ENCODE measurements at places on chromosomes 13 and 19.

DNA sequence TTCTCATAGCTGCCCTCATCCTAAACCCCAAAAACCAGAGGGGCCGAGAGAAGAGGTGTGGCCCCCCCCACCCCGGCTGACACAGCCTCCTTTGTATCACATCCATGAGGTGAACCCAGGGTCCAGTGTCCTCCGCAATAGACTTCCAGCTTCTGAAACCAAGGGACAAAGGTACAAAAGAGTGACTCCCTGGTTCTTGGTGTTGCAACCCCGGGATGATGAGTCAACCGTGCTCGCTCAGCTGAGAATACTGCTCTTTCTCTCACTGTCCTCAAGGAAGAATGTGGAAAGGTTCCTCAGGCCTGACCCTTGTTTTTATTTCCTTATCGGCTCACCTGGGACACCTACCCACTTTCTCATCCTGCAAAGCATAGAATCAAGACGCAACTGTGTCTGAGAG, 5.5 kb downstream of the SLC15A1 start:
- no peak for DNase-seq

DNA sequence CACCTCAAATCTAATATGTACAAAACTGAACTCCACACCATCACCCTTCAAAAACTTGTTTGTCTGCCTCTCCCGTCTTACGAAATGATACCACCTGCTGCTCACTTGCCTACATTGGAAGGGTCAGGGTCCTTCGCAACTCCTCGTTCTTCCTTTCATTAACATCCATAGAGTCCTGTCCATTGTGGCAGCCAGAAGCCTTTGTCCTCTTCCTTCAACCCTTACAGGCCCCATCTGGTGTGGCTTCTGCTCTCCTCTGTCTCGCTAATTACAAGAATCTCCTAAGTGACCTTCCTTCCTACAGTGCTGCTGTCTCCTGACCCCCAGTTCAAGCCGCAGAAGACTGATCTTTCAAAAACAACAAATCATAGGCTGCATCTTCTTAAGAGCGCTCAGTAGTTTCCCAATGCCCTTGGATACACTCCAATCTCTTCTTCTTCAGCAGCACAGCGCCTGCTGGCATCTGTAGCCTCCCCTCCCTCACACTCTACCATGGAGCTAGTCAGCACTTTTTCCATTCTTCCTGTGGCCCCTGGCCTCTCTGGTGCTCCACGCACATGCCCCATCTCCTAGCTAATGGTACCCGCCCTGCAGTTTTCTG, 382.7 kb downstream of the LIG4 start:
- no peak for DNase-seq

GRCh38 chr13:75929076-75929475, 292.9 kb downstream of the LMO7 start:
- no peak for DNase-seq

DNA sequence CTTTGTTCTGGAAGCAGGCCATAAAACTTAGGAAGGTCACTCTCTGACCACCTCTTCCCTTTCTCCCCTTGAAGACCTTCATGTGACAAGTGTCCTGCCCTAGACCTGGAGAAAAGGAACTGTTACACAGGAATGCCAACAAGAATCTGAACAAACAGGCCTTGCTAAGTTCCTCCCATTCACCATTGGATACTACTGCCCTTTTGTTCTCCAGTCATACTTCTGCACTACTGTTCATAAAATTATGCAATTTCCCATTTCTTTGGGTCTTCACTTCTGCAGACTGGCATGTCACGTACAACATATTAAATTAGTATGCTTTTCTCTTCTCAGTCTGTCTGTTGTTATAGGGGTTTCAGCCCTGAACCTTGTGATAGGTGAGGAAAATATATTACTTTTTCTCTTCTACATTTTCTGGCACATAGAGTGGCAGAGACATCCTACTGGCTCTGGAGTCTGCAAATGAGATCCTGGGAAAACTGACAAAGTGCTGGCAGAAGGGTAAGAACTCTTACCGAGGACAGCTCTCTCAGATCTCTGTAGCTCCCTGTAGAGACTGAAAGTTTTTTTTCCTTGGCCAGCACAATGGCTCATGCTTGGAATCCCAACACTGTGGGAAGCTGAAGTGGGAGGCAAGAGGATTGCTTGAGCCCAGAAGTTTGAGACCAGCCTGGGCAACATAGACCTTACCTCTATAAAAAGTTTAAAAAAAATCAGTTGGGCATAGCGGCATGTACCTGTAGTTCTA, 87.6 kb upstream of the SPRY2 start:
- no peak for DNase-seq

DNA sequence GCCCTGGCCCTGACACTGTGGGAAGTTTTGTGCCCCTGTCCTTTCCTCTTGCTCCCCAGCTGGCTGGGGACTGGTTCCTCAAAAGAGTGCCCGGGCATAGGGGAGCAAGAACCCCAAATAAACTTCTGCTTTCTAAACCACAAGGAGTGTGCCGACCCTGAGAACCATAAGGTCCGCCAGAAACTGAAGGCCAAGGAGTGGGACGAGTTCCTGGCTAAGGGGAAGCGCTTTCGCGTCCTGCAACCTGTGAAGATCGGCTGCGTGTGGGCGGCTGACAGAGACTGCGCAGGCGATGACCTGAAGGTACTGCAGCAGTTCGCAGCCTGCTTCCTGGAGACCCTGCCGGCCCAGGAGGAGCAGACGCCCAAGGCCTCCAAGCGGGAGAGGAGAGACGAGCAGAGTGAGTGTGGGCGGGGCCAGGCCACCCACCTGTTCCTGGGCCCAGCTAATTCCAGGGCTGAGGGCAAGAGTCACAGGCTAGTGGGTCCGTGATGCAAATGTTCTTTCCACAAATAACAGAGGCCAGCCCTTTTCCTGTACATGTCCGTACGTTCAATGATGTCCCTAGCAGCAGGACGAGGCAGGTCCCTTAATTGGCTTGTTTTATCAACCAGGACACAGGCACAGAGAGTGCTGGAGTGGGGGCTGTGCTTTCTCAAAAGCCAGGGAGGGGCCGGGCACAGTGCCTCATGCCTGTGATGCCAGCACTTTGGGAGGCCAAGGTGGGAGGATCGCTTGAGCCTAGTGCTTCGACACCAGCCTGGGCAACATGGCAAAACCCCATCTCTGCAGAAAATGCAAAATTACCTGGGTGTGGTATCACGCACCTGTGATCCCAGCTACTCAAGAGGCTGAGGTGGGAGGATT, 25.6 kb downstream of the UBXN6 start:
- DNase-seq: no peak

DNA sequence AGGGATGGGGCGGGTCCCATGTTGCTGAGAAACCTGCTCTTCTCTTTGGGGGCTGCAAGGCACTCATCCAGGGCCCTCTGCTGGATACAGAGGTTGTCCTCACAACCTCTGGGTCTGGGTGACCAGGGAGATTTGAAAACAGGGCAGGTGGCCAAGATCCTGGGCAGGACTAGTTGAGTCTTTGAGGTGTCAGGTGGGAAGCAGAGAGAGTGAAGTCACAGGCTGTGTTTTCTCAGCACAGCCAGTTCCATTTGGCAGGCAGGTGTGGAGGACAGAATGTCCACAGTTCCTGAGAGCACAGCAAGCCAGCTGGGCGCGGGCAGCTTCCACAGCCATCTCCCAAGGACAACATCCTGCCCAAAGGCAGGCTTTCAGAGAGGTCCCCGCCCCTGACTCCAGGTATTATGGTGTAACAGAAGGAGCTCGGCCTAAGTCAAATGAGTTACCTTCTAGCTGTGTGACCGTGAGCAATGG, 118.8 kb downstream of the NUFIP1 start:
- DNase-seq: no peak

DNA sequence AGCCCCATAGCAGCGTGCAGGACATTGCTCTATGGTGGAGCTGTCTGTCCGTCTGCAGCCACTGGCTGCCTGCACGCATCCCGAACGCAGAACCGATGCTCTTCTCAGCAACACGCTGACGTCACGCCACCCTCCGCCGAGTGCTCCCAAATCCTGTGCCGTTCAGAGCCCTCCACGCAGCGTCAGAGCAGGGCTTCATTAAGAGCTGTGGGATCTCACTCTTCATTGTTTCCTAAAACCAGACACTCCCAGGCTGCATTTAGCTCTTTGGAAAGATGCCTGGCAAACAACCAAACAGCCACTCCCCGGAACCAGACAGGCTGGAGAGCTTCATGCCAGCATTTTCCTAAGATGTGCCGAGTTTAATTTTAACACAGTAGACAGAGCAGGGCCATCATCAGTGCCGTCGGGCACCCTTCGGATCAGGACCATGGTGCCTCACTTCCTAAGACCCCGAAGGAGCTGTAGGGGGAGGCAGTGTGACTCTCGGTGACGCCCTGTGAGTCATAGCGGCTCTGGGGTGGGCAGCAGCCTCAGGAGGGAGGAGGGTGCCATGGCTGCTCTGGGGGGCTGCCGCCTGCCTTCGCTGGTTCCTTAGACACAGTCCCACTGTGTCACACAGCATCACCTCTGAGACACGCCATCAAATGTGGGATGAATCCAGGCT, 131.5 kb upstream of the MCF2L start:
- DNase-seq: no peak

DNA sequence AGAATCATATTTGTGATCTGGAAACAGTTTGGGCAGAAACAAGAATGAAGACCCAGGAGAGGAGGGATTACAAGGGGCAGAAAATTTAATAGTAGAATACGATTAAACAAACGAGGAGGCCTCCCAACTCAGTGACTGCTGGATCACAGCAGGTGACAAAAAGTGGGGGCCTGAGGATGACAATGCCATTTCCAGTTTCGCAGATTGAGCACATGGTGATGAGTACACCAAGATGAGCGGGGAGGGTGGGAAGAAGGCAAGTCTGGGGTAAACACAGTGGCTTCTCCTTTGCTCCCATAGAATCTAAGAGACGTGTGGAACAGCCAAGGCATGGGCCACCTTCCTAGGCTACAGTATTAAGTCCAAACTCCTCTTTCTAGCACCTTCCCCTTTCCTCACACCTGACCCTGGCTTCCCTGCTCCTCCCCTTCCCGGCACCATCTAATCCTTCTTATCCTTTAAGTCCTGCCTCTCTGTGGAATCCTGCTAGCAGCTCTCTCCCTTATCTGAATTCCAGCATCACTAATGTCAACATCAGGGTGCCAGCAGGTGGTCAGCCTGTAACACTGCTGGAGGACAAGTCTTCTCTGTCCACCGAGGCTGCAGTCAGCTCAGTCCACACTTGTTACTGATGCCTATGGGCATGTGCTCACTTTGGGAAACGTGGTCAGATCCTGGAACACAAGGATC, 13.5 kb downstream of the ATP7B start:
- no peak for DNase-seq

- no peak for DNase-seq
Observed at GRCh38 chr13:47139519-47139918, 242.7 kb upstream of the HTR2A start.

DNA sequence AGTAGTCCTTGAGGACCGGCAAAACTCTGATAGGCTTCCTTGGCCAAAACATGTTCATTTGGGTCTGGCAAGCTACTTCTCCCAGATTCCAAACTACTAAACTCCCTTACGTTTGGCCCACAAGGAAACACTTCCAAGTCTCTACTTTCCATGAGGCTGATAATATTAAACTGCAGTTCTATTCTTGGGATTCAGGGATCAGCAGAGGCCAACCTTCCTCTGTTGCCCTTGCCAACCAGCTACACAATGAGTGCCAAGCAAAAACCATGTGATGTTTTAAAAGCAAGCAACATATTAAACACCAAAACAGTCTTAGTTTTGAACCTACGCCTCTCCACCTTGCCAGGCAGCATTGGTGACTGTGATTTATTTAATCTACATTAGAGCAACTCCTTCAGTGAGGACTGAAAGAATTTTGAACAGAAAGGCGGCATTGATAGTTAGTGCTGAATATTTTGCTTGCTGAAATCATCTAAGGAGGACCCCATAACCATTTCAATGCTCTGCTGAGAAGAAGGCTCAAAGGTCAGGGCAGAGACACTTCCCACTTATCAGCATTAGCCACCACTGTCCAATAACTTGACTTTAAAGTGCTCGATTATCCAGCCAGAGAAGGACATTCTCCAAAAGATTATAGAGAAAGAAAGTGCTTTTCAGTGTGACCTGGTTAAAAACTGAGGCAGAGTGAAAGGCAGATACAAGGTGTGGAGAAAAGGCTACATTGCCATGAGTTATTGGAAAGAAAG, 287.1 kb downstream of the TBC1D4 start:
- DNase-seq: no peak

GRCh38 chr19:51116736-51117286, 7.9 kb upstream of the SIGLEC9 start:
- no peak for DNase-seq

- DNase-seq: peak; percentile 15
Observed at GRCh38 chr19:55206664-55207500, 2.4 kb downstream of the PTPRH start.

DNA sequence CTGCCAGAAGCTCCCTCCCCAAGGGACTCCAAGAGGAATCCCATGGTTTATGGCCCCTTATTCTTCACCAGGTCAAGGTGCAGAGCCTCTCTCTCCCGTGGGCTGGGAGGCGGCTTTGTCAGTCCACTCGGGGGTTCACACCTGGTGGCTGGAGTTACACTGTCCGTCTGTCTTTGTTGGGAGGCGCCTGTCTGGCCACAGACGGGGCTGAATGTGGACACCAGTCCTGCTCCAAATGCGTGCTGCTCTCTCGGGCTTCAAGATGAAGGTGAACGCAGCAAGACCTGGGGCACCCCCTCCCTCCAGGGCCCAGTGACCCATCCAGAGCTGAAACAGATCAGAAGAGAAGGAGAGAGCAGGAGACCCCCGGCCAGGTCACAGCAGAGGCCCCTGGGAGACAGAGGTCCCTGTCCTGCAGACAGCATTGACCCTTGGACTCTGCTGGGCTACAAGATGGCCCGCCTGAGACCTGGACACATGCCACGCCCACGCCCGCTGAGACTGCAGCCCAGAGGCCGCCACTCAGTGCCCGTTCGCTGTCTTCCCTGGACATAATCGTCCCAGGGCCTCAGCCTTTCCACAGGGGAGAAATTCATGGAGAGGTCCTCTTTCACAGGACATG, 29.9 kb upstream of the TUBGCP3 start:
- DNase-seq: no peak

DNA sequence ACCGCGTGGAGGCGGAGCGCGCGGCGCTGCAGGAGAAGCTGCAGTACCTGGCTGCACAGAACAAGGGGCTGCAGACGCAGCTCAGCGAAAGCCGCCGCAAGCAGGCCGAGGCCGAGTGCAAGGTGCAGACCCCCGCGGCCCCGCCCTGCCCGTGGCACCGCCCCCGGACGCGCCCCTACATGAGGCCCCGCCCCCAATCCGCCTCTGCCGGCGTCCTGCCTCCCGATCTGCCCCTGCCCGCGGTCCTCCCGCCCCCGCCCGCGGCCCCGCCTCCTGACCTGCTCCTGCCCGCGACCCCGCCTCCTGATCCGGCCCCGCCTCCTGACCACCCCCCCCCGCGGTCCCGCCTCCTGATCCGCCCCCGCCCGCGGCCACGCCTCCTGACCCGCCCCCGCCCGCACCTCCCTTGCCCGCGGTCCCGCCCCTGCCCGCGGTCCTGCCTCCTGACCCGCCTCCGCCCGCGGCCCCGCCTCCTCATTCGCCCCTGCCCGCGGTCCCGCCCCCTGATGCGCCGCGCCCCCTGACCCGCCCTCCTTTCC, 11.7 kb downstream of the PRR36 start:
- peak; percentile 72 for DNase-seq
